ENCODE measurements at places on chromosomes 1 and 21.
A peak's percentile ranks its signal among the peaks of the same experiment; 100 is the strongest.

- DNase-seq: peak; percentile 24
Measured at GRCh38 chr1:240719953-240720700, 108.2 kb upstream of the GREM2 start.

DNA sequence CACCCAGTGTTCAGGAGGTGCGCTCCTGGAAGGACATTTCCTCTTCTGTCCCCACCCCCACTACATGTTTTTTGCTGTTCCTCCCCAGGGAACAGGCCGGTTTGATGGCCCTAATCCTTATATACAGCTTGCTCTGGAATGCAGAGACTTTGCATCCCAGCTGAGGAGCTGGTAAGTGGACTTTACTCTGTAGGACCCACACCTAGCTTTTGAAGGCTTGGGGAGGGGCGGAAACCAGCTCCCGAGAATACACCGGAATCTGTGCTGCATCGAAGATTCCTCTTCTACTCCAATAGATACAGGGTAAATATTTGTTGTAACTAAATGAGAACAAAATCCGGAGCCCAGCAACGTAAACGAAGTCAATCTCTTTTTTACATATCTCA lies 1.2 kb upstream of the CGN start:
- DNase-seq: no peak

GRCh38 chr1:208985231-208985630 lies 598.3 kb upstream of the CAMK1G start:
- DNase-seq: no peak

DNA sequence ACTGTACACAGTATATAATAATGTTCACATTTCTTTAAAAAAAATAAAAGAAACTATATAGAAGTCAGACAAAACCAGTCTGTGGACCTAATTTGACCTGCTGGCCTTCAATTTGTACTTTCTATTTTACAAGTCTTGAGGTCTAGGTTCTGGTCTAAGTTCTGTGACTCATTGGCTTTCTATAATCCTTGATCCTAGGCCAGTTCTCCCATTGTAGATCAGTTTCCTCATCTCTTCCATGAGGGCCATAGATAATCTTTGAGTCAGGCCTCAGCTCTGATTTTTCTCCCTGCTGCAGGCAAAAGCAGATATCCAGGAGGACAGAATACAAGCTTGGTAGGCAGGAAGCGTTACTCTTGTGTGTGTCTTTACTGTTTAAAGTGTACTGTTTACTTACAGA lies 603.7 kb upstream of the CAMK1G start:
- DNase-seq: no peak

- DNase-seq: no peak
Measured at GRCh38 chr1:204894031-204894430, 23.4 kb downstream of the NFASC start.

- DNase-seq: peak; percentile 94
Measured at GRCh38 chr1:186188004-186188539, 187.0 kb downstream of the TPR start.

- peak; percentile 97 for DNase-seq
Measured at GRCh38 chr1:218480137-218480536, 135.0 kb downstream of the TGFB2 start.

DNA sequence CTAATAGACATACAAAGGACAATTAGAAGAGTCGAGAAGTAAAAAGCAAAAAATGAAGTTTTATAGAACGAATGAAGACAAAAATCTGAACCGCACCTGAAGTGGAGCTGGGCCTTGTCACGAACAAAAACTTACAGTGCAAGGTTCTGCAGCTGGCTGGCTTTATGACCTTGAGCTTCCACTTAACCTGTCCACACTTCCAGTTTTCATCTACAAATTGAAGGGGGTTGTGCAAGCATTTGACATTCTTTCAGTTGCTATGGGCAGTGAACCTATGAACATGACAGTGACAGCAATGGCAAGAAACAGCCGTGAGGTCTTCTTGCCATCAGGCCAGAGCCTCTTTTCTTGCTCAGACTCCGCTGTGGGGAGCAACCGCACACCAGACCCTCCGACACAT lies 93.2 kb downstream of the DSCAM start:
- DNase-seq: no peak

DNA sequence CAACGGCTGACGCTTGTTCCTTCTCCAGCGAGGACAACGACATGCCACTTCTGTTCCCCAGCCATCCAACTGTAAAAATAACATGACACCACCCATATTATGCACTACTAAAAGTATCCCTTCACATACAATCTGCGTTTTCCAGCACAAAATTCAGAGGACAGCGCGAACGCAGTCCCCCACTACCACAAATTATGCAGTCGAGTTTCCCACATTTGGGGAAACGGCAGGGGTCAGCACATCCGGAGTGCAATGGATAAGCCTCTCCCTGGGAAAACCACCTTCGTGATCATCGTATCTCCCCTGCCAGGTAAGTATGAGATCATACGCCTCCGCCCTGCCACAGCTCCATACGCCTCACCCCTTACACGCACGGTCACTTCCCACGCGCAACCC lies 120.9 kb downstream of the PPIAL4G start:
- no peak for DNase-seq

GRCh38 chr1:247386217-247386616 lies 29.8 kb upstream of the NLRP3 start:
- no peak for DNase-seq

DNA sequence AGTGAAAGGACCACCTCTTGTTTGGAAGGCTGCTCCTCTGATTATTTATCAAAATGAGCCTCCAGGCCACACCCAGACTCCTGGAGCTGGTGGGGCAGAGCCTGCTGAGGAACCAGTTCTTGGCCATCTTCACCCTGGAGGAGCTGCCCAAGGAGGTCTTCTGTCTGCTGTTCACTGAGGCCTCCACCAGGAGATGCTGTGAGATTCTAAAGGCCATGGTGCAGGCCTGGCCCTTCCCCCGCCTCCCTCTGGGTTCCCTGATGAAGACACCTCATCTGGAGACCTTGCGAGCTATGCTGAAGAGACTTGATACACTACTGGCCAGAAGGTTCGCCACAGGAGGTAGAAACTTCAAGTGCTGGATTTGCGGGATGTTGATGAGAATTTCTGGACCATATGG lies 61.7 kb upstream of the GJA8 start:
- peak; percentile 9 for DNase-seq

GRCh38 chr1:89890085-89890752 lies 69.4 kb downstream of the LRRC8D start:
- DNase-seq: no peak

GRCh38 chr1:16006552-16007485 lies 2.8 kb downstream of the SRARP start:
- peak; percentile 18 for DNase-seq

DNA sequence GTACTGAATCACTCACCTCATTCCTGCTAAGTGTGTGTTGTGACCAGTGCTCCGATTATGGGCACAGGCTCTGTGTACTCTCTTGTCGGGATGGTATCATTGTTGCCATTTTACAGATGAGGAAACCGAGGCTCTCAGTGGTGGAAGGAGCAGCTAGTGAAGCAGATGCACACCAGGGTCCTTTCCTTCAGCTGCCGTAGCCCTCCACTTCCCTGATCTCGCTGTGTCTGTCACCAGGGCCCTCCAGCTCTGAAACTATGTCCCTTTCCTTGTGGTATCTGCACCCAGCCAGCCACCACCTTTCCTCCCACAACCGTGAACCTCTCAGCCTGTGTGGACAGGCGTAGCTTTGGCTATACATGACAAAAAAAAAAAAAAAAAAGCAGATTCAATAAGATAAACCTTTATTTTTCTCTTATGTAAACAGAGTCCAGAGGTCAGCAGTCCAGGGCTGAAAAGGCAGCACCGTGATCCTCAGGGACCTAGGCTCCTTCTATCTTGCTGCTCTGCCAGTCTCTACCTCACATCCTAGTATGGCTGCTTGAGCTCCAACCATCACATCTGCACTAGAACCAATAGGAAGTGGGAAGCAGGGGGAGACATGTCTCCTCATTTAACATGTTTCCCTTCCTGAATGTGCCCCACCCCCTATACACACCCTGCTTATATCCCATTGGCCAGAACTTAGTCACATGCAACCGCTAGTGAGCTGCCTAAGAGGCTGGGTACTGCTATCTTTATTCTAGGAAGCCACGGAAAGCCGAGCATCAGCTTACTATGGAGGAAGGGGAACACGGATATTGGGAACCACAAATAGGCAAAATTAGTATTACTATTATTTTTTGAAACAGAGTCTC lies 44.3 kb downstream of the TMEM51 start:
- DNase-seq: no peak

GRCh38 chr1:118077331-118078045 lies 107.5 kb downstream of the SPAG17 start:
- peak; percentile 44 for DNase-seq

DNA sequence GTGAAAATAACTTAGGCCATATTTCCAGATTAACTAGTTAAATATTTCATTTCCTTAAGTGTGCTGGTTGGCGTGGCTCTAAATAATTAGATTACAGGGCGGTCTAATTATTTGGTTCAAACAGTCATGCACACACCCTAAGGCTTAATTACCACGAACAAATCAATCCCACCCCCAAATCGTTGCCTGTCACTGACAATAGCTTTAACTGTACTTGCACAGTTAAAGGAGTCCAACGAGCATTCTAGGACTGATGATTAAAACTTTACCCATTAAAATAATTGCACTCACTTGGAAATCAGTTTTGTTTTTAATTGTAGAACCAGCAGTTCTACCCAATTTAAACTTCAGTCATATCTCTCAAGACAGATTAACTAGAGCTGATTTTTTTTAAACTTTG lies 1.5 kb upstream of the POU2F1 start:
- no peak for DNase-seq

GRCh38 chr1:8104278-8105236 lies 78.4 kb upstream of the ERRFI1 start:
- no peak for DNase-seq

DNA sequence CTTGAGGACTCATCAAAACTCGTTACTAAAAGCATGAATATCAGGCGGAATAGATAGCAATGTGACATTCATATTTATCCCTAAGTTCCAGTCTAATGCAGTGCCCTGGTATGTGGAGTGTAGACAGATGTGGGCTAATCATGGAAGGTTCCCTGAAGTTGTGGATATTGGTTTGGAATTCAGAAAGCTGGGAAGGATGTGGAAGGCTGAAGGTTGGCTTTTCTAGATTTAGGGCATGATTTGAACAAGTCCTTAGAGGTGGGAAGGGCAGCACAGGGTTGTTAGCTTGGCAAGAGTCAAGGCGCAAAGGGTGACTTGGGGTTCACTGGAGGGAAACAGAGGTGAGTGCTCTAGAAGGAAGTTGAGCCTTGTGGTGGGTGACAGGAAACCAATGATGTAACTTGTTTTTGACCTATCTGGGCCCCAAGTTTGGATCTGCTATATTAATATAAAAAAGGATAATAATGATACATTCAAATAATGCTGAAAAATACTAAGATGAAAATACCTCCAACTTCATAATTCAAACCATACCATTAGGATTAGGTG lies 21.9 kb downstream of the LGALS8 start:
- no peak for DNase-seq

GRCh38 chr1:31371121-31371959 lies 1.5 kb downstream of the FABP3 start:
- DNase-seq: no peak

DNA sequence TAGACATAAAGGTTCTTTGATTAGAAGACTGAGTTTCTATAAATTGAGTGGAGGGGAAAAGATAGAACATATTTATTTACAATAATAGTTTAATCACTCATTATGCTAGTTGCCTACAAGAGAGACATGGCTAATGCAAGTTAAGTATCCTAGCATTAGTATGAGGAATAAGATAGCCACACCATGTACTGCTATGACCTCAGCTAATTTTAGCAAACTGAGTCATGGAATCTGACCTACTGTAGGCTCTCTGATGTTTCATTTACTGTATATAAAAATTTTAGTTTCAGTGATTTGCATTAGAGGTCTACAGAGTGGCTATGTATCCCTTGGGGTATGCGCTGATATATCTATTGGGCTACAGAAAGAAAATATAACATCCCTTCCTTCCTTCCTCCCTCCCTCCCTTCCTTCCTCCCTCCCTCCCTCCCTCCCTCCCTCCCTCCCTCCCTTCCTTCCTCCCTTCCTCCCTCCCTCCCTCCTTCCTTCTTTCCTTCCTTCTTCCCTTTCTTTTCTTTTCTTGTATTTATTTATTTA lies 5.8 kb downstream of the AGL start:
- DNase-seq: peak; percentile 57
